ENCODE measurements at places on chromosomes 2 and 18.

DNA sequence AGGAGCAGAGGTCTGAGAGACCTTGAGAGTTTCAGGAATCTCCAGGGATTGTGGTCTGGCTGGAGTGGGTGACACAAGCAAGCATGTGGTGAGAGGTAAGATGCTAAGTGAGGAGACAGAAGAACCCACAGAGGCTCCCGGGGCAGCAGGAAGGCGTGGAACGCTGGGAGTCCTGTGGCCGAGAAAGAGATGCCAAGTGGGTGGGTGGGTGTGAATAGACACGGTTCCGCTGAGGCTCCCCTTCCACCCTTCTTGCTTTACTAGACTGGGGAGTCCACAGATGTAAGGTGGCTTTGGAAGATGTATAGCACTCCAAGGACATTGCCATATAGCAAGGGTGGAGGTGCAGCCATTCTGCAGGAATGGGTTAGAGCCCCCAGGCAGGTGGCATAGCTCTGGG lies 4.2 kb downstream of the TEX51 start:
- no peak for DNase-seq

DNA sequence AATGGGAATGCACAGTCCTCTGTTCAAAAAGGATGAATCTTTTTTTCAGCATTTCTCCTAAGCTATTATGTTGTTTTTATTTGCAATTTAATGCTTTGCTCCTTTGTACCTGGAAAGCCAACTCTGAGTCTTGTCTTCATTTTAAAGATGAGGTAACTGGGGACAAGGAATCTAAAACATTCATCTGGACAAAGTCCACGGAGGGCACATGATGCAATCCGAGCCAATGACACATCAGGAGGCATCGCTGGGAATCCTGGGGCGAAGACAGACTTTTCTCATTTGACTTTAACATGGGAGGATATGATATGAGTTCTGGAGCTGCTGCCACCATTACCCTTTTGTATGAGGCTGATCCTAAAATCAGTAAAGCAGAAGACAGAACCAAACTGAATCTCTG lies 116.5 kb upstream of the REG3G start:
- DNase-seq = no peak

DNA sequence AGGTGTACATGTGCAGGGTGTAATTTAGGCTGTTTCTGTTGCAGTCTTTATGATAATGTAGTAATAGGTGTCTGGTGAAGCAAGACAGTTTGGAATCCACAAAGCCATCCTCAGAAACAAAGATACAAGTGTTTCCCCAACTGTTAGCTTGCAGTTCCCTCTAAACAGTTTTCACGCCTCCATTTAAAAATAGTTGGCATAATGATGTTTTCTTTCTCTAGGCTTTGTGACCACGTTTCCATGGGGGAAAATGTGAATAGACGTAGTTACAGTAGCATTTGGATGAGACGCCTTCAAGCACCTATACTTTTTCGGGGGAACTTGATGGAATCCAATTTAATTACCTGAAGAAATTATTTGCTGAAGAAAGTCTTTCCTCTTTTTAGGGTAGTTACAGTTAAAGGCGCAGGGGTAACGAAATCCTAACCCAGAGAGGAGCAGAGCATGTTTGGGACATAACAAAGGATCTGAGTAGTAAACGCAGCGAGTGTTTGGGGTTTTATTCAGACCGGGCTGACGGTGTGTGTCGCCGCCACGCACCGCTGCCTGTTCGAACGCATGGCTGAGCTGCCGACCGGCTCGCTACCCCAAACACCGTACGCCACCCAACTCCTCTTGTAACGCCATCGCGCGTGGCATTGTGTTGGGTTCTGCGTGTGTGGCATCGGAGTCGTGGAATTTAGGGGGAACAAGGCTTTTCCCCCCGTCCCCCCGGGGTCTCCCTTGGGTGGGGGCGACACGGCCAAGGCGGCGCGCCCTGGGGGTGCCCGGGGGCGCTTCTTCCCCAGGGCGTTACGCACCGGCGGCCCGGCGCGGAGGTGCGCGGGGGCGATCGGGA lies 681 bp upstream of the NRP2 start:
- DNase-seq = peak; percentile 75

GRCh38 chr2:7209757-7210555 lies 292.7 kb downstream of the RNF144A start:
- no peak for DNase-seq
